Hepatic stellate cell (primary cell): ENCODE measurements at places on chromosomes 7 and 10.

- no peak for DNase-seq
Observed at GRCh38 chr10:124534231-124534798, 72.7 kb downstream of the LHPP start.

- DNase-seq, result no peak
Observed at GRCh38 chr10:24041034-24041433, 167.9 kb upstream of the KIAA1217 start.

GRCh38 chr10:77214799-77215198, 422.8 kb downstream of the KCNMA1 start:
- DNase-seq, result no peak

DNA sequence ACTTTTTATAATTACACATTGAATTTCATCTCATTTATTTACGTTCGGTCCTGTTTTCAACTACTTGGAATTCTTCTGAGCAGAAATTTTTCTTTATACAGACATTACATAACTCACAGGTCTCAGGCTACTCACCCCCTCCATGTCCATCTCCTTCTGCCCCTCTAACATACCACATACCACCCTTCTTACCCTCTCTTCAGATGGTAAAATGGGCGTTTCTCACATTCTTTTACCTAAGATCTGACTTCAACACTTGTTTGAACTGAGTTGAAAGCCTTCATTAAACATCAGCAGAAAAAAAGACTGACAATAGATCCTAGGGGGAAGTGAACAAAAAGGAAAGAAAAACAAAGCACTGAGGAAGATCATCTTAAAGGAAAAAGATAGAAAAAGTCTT, 309.7 kb downstream of the CTNNA3 start:
- no peak for DNase-seq

GRCh38 chr10:126893206-126893605, 12.0 kb upstream of the DOCK1 start:
- DNase-seq, result no peak

- DNase-seq, result no peak
Observed at GRCh38 chr7:33487998-33488682, 358.8 kb downstream of the BBS9 start.

DNA sequence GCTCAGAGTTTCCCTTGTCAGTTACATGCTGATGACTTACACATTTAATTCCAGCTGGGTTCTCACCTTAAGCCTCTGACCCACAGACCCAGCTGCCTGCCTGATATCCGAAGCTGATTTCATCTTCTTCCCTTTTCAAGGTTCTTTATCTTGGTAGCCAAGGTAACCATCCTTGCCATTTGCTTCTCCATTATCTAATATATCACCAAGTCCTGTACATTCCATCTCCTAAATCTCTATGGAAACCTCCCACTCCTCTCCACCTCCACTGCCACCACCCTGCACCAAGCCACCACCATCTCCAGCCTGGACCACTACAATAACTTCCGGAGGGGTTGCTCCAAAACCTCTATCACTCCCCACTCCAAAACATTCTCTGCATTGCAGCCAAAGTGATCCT, 19.9 kb downstream of the SCRN1 start:
- DNase-seq, result no peak

DNA sequence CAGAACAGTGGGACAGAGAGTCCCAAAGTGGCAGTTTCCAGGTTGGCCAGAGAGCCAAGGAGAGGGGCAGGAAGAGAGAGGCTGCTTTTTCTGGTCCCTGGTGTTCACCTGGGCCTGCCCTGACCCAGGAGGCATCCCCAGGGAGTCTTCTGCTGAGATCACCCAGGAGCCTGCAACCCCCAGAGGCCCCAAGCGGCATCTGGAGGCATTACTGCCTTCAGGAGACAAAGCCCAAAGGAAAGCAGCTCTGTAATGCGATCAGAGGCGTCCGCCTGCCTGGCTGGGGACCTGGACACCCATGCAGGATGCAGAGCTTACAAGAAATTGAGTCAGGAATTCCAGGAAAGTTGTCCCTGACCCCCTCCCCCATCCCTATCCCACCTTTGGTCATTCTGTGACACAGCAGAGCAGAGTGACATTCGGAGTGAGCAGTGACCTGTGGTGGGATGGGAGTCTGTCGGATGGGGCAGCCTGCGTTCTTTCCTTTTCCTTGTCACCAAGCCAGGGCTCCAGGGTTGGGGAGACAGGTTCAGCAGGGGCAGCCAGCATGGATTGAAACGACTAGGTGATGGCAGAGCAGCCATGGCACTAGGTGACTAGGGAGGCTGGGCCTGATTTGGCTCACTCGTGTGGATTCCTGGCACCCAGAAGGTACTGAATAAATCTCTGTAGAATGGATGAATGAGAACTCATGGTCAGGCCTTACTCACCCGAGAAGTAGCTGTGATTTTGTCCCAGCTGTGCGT, 10.4 kb downstream of the UNC5B start:
- no peak for DNase-seq

- DNase-seq, result no peak
Observed at GRCh38 chr10:6385665-6386064, 182.9 kb downstream of the PFKFB3 start.

DNA sequence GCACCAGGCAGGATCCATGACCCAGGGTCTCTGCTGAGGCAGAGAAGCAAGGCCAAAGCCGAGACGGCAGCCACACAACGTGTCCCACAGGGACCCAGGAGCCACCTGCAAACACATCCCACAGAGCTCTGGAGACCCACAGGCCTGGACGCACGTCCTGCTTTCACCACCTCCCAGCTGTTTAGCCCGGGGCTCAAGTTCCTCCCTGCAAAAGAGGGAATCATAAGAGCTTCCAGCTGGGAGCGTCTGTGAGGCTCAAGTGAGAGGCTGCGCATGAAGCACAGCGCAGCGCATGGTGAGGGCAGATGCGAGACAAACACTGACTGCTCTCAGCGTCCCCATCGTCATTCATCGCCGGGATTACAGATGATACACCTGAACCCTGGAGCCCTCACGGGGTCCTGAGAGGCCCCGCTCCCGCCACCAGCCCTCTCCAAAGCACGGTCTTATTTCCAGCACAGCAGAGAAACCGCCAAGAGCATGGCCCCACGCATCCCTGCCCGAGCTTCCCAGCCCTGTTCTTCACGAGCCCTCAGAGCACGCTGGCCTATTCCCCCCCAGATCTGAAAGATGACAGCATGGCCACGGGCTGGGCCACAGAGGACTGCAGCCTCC, 88.7 kb downstream of the MAD1L1 start:
- no peak for DNase-seq

GRCh38 chr10:2137549-2138174, 400.3 kb upstream of the ADARB2 start:
- DNase-seq, result no peak

DNA sequence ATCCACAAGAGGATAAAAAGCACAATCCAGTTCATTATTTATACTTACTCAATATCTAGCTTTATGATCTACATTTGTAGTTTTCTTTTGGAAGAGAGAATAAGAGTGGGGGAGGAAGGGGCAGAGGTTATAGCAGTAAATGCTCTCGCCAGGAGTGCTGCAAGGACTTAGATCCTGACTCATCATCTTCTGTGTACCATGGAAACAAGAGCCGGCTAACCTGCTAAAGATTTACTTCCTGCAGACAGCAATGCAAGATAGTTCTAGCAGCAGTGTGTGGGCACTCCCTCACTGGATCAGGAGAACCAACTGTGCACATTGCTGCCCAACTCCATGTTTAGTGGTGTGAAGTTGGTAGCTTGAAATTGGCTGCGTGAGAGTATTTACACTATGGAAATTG, 47.7 kb upstream of the TRIL start:
- DNase-seq, result no peak
